D721Med (cell line): ENCODE measurements at places on chromosomes 12 and 14.

DNA sequence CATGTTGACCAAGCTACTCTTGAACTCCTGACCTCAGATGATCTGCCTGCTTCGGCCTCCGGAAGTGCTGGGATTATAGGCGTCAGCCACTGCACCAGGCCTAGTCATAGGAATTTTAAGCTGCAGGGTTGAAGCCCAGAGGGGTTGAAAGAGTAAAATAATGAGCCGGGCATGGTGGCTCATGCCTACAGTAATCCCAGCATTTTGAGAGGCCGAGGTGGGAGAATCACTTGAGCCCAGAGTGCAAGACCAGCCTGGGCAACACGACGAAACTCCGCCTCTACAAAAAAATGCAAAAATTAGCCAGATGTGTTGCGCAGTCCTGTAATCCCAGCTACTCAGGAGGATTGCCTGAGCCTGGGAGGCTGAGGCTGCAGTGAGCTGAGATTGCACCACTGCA, 69.6 kb downstream of the GALNT8 start:
- DNase-seq, result no peak

- no peak for DNase-seq
These were observed 27.1 kb downstream of the VWF start for GRCh38 chr12:6097411-6097810.

DNA sequence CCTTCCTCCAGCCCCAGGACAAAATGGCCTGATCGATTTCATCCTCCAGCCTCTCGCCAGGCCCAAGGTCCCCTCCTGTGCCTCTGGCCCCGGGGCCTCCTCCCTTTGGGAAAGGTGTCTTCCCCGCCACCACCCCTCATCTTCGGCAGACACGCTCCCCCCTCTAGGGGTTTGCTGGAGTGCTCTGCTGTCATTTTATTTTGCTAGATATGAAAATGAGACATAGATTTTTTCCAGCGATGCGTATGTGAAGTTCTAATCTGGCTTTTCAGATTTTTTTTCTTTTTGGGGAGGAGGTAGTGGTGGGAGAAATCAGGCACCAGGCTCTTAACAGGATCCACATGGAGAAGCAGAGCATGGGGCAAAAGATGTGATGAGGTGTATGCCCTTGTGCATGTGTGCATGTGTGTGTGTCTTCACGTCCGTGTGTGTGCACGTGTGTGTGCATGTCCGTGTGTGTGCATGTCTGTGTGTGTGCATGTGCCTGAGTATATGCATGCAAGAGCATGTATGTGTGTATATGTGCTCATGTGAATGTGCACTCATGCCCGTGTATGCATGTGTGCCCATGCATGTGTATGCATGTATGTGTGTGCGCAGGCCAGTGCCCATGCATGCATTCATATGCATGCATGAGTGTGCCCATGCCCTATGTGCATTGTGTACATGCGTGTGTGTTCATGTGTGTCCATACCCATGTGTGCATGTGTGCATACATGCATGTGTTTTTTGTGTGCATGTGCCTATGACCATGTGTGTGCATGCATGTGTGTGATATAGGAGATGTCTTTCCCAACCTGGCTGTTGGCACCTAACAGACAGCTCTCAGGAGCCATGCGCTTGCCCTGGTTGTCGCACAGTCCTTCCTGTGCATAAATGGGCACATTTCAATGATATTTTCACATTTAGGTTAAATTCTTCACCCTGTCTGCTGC, 203.0 kb downstream of the RBM19 start:
- no peak for DNase-seq

- no peak for DNase-seq
These were observed 420.1 kb downstream of the FUT8 start for GRCh38 chr14:65832431-65833266.

DNA sequence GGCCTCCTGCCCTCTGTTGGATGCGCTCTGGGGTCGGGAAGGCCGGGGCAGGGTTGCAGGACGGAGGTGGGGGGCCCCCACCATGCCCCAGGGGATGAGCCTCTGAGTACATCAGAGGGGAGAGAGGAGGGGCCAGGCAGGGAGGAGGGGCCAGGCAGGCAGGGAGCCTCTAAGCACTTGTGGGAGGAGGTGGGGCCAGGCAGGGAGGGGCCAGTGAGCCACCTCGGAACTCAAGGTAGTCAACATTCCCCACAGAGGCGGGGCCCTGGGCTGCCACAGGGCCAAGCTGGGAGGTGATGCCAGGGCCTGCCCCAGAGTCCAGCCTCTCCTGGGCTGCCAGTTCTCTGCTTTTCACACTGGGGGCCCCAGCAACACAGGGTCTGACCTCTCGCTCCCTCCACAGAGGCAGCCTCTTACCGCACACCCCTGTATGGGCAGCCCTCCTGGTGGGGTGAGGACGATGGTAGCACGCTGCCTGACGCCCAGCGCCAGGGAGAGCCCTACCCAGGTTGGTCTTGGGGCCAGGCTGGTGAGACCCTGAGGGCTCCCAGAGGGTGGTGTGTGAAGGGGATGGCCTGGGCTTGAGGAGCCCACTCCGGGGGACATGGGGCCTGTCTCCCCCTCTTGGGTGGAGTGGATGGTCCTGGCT, 17.4 kb downstream of the CEP170B start:
- peak; percentile 79 for DNase-seq

DNA sequence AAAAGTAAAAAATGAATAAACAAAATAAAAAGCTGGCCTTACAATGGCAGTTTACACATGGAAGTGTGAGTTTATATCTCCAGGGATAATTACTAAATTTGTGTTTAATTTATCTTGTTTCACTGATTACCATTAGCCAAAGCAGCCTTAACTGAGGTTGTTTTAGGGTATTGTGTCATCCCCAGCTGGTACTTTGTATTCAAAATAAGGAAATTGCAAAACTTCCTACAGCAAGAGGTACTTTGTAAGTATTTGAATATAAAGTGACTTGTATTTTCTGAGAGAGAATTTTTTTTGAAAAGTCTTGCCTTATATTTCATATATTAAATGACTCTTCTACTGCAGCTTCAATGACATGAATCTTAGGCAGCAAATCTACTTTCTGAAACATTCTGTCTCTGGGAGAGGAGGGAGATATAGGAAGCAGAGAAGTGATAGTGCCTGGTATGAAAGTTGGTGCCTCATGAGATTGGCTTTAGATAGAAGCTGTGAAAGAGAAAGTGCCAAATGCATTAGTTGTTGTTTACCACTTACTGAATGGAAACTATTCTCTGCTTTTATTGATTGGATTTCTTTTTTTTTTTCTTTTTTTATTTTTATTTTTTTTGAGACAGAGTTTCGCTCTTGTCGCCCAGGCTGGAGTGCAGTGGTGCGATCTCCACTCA, 6.7 kb downstream of the FNTB start:
- no peak for DNase-seq

GRCh38 chr14:94304243-94304642, 11.2 kb upstream of the SERPINA10 start:
- no peak for DNase-seq

GRCh38 chr12:127628645-127629044, 638.3 kb upstream of the TMEM132C start:
- no peak for DNase-seq

DNA sequence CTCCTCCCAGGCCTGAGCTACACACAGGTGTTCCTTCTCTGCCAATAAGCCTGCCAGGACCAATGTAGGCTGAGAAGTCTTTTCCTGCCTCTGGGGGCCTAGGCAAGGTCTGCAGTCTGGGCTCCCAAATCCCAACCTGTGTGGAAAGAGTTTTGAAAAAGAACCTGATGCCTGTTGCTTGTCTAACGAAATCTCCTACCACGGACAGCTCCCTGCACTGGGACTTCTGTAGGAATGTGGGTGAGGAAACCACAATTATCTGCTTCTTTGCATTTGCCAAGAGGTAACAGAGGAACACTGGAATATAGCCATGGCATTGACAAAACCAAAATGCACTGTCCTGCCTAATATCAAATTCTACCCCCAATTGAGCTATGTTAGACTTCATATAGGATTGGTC, 877.0 kb upstream of the TMEM132C start:
- DNase-seq, result no peak

GRCh38 chr12:94228488-94228907, 80.1 kb downstream of the PLXNC1 start:
- no peak for DNase-seq

DNA sequence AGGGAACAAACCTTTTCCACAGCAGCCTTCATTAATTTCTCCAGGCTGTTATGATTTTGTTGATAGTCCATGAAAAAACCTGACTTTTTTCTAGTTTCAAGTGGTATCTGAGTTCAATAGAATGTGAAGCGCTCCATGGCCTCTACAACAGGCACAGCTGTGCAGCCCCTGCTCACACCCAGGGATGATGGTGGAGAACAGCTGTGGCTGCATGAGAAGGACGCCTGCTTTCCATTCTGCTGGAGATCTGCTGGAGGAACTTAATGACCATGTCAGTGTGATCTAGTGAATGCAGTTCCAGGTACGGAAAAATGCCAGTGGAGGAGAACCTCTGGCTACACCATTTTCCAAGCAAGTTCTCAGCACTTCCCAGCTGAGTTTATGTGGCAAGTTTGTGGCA, 80.6 kb downstream of the PIWIL1 start:
- no peak for DNase-seq

DNA sequence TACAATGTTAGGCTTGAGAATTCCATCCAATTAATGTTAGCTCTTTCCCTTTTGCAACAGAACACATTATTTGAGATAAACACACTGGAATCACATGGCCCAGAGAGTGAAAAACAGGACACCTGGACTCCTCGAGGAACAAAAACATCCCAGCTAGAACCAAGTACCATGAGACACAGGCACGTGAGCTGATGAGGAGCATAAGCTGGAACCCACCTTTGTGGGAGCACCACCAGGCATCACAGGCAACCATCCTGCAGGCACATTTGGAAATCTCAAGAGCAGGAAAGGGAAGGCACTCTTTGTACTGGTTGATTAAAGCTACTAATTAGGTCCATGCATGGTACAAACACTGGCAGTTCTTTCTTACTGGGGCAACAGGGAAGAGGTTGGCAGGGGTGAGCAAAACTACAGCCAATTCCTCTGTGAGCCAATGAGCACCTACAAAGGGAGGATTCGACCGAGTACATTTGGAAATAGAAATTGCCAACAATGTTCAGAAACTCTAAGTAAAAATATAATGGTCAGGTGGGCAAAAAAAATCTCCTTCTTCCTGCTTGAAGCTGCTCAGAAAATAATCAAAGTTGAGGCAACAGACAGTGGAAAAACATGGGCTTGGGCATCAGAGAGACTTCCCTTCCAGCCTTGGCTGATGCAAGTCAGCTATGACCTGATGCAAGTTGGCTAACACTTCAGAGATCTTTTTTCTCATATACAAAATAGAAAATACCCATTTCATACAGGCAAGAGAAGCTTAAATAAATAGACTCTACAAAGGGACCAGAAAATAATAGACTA, 216.7 kb downstream of the NUAK1 start:
- no peak for DNase-seq

DNA sequence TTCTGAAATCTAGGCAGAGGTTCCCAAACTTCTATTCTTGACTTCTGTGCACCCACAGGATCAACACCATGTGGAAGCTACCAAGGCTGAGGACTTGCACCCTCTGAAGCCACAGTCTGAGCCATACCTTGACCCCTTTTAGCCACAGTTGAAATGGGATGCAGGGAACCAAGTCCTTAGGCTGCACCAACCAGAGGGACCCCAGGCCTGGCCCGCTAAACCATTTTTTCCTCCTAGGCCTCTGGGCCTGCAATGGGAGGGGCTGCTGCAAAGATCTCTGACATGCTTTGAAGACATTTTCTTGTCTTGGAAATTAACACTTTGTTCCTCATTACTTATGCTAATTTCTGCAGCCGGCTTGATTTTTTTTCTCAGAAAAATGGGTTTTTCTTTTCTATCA, 133.9 kb upstream of the TSPAN8 start:
- DNase-seq, result no peak

DNA sequence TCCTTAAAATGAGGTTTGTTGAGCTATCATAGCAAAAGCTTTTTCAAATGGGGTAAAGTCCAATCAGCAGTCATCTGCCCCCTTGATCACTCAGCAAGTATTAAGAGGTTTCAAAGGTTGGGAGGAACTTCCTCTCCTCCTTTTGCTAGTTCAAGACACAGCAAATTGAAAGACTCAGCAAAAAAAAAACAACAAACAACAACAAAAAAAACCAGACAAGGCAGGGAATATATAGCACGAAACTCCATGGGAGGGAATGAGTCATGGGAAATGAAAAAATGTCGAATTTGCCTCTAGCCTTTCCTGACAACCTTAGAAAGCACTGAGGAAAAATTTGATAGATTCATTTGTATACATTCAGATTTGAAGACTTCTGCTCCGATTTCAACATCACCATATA, 1.6 kb upstream of the SLC7A8 start:
- no peak for DNase-seq
